ENCODE measurements at places on chromosomes 7 and 10.

DNA sequence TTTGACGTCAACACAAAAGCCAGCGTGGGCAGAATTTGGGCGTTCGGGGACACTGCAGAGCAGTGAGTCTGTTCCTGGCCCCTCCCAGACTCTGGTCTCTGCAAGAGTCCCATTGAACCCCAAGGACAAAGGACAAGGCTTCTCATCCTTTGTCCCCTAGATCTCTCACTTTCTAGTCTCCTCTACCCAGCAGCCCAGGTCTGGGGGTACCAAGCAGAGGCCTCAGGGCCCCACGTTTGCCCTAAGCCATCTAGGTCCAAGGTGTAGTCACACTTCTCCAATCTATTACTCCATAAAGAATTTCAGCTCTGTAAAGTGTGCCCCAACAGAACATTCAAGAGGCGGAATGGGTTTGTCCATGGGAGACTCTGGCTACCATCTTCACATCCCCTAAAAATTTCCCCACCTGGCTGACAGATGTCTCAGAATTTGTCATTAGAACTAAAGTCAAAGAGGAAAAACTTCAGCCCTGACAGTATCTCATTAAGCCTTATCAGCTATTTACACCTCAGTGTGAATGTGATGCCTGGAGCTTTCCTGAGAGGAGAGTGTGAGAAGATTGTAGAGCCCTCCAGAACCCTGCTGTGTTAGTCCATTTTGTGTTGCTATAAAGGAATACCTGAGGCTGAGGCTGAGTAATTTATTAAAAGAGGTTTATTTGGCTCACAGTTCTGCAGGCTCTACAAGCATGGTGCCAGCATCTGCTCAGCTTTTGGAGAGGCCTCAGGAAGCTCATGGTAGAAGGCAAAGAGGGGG lies 81.4 kb upstream of the HABP2 start:
- DNase-seq, result no peak

DNA sequence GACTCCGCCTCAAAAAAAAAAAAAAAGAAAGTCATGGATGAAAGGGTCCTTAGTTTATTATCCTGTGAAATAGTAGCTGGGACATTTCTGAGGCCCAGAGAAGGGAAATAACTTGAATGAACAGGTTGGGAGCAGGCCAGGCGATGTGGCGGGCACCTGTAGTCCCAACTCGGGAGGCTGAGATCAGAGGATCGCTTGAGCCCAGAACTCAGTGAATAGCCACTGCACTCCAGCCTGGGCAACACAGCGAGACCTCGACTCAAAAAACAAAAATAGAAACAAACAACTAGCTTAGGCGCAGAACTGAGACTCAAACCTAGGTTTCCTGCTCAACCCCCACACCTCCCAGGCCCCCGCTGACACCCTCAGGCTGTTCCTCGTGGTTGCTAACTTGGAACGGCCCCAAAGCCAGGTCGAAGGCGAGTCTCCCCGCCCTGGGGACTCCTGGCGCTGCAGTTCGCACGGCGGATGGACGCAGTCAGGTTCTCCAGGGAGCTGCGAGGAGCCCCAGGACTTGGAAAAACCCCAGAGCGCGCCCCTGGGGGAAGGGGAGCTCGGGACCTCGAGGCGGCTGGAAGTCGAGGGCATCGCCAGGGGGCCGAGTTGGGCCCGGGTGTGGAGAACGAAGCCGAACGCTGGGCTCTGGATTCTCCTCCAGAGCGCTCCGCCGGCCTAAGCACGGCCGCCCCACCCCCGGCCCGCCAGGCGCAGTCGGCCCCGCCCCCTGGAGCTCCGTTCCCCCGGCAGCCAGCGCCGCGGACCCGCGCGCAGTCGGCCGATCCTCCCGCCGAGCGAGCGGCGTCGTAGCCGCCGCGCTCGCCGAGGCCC lies at the start of gene STOX1:
TSS of gene STOX1 (plus strand) at position 768 of the 828 bp plus-strand sequence. CDS start 93 bp downstream, outside the sequence.
- DNase-seq, result peak; percentile 22

GRCh38 chr7:26140380-26140779 lies 11.6 kb upstream of the NFE2L3 start:
- DNase-seq, result no peak

DNA sequence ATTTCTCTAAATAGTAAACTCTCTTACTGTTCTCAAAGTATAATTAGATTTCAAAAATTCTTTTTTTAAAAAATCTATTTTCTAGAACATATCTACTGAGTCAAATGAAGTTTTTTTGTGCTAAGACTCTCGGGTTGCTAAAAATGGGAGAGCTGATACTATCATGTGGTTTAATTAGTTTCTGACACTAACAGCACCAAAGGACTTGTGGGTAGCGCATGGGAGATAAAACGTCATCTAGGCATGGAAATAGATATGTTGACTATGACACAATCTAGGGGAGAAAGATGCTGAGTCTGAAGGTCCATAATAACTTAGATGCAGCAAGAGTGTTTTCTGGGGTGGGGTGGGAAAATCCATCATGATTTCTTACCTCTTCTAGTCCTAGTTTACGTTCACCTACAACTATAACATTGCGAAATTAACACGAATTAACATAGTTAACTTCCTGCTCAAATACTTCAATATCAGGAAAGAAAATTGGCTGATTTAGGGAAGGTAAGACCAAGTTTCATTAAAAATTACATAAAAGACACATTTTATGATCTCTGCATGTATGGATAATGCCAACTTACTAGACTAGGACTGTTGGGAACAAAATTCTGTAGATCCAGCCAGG lies 14.3 kb upstream of the ARMC3 start:
- no peak for DNase-seq

DNA sequence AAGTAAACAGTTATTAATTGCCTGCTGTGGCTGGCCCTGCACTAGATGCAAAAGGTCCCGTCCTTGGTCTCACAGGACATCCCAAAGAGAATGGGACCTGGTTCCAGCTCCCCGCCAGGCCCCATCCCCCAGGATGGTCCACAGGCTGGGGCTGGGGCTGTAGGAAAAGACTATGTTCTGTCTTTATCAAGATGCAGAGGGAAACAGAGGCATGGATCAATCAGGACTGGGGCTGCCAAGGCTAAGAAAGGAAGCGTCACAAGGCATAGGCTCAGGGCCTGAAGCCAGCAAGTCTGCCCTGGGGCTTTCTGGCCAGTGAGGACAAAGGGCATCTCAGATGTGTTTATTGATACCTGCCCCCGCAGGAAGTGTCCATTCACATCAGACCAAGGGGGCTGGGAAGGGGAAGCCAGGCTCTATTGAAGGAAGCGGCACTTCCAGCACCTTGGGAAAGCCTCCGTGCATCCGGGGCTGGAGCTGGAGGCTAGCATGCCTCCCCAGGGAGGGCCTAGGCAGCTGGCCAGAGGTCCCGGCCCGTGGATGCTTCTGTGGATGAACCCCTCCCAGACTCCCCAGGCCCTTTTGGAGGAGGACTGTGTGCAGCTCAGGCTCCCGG lies 5.8 kb downstream of the VSIR start:
- DNase-seq, result no peak

GRCh38 chr10:77594471-77594783 lies 43.2 kb downstream of the KCNMA1 start:
- DNase-seq, result no peak

Measured in activated gamma-delta T cell treated with Interleukin-2 at 50 U/mL for 16 hours (primary cell).